ENCODE measurements at places on chromosomes 6 and 20. TPM values are rescaled to one million over a fixed set of nuclear protein-coding genes. Genes with fewer than 3 reads are reported as not detected.

PTK6 gene
- total RNA-seq, result 4.5 TPM

GRCh38 chr20:16944745-16945144 lies 196.6 kb downstream of the OTOR start:
- no peak for DNase-seq
- no peaks in the 10 kb centered on the region for H3K36me3 ChIP-seq
- no peak overlapping the region for H3K4me3 ChIP-seq
- no peaks in the 10 kb centered on the region for H3K4me1 ChIP-seq
- H3K27me3 ChIP-seq, result no peaks in the 10 kb centered on the region
- H3K27ac ChIP-seq, result no peak overlapping the region

DNA sequence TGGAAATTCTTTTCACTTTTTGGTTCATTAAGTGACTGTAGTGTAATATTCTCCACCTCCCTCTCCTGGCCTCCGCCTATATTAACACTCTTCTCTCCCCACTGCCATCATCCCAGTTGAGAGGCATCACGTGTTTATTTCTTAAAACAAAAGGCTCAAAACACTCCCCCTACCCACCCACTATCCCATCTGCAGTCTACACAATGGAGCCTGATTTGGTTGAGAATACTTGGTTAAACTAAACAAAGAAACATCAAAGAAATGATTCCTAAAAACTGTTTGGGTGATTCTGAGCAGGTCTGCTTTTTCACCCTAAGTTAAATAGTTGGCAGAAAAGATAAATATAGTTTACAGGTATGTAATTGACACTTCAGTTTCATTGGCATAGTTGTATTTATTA lies 5.9 kb downstream of the TFAP2B start:
- no peak overlapping the region for H3K4me3 ChIP-seq
- peaks cover 15% of the 10 kb centered on the region for H3K4me1 ChIP-seq
- H3K27me3 ChIP-seq, result peaks cover 100% of the 10 kb centered on the region
- DNase-seq, result no peak
- no peaks in the 10 kb centered on the region for H3K36me3 ChIP-seq

F13A1 gene
- total RNA-seq, result 80.5 TPM

GRCh38 chr6:103140308-103141027 lies 1719.3 kb downstream of the HACE1 start:
- no peak for DNase-seq
- H3K4me1 ChIP-seq, result no peaks in the 10 kb centered on the region
- no peaks in the 10 kb centered on the region for H3K27me3 ChIP-seq

DNA sequence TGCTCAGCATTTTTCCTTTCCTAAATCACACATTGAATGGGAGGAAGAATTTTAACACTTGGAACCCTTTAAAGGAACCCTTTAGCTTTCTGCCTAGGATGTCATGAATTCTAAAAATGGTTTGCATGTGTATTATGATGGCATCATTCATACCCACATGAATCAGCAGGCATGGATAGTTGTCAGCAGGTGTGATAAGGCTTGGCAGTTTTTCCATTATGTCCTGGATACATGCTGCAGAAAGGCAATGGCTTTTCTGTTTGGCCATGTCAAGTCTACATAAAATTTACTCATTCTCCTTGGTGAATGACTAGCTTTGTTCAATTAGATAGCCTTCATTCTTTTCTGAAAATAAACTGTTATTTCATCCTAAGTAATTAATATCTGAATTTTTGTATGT lies 353.7 kb downstream of the GRIK2 start:
- DNase-seq, result no peak
- H3K4me1 ChIP-seq, result no peaks in the 10 kb centered on the region

GRCh38 chr20:55880361-55880760 lies 125.0 kb downstream of the CBLN4 start:
- no peak for DNase-seq
- no peaks in the 10 kb centered on the region for H3K27me3 ChIP-seq
- no peak overlapping the region for H3K27ac ChIP-seq
- no peak overlapping the region for H3K4me3 ChIP-seq
- no peaks in the 10 kb centered on the region for H3K36me3 ChIP-seq

- no peak overlapping the region for H3K27ac ChIP-seq
- H3K4me1 ChIP-seq, result no peaks in the 10 kb centered on the region
- H3K4me3 ChIP-seq, result no peak overlapping the region
- no peaks in the 10 kb centered on the region for H3K36me3 ChIP-seq
- DNase-seq, result no peak
- no peaks in the 10 kb centered on the region for H3K27me3 ChIP-seq
Observed at GRCh38 chr20:15374682-15375081, 1037.3 kb upstream of the FLRT3 start.

DNA sequence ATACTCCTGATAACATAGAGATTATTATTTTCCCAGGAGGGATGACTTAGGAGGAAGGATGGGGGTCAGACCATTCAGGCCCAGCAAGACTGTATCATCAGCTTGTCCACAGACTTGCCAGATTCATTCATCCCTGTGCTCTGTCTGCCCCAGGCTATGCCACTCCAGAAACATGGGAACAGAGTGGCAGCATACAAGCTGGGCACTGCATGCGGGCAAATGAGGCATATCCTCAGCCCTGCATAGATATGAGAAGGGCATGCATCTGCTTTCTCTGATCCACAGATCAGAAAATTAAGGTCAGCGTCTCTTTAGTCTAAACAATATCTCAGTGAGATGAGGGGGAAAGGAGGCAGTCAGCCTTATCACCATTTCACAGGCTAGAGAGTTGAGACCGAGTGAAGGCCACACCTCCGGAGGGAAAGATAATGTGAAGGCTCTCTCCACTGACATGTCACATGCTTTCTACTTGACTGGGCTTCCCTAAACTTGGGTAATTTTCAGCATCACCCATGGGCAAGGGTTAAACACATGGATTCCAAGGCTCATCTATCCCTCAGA lies 140.5 kb downstream of the TFAP2B start:
- H3K4me3 ChIP-seq, result no peak overlapping the region
- no peaks in the 10 kb centered on the region for H3K36me3 ChIP-seq
- no peaks in the 10 kb centered on the region for H3K27me3 ChIP-seq
- H3K27ac ChIP-seq, result no peak overlapping the region
- no peaks in the 10 kb centered on the region for H3K4me1 ChIP-seq
- DNase-seq, result no peak

- no peaks in the 10 kb centered on the region for H3K36me3 ChIP-seq
- no peak overlapping the region for H3K27ac ChIP-seq
- H3K4me1 ChIP-seq, result no peaks in the 10 kb centered on the region
- DNase-seq, result no peak
- no peaks in the 10 kb centered on the region for H3K27me3 ChIP-seq
Observed at GRCh38 chr6:49300443-49300842, 162.6 kb downstream of the MMUT start.
